Stimulated activated CD8-positive, alpha-beta memory T cell treated with anti-CD3 and anti-CD28 coated beads, Interleukin-7, amount 100 ng/mL, for 4 hours (primary cell): ENCODE measurements at places on chromosomes 12 and 14.

- peak; percentile 50 for DNase-seq
Observed at GRCh38 chr14:105419195-105420091, at the start of gene MTA1. TSS of gene MTA1 (plus strand) at chr14:105419827. CDS start at chr14:105420036, 209 bp downstream.

DNA sequence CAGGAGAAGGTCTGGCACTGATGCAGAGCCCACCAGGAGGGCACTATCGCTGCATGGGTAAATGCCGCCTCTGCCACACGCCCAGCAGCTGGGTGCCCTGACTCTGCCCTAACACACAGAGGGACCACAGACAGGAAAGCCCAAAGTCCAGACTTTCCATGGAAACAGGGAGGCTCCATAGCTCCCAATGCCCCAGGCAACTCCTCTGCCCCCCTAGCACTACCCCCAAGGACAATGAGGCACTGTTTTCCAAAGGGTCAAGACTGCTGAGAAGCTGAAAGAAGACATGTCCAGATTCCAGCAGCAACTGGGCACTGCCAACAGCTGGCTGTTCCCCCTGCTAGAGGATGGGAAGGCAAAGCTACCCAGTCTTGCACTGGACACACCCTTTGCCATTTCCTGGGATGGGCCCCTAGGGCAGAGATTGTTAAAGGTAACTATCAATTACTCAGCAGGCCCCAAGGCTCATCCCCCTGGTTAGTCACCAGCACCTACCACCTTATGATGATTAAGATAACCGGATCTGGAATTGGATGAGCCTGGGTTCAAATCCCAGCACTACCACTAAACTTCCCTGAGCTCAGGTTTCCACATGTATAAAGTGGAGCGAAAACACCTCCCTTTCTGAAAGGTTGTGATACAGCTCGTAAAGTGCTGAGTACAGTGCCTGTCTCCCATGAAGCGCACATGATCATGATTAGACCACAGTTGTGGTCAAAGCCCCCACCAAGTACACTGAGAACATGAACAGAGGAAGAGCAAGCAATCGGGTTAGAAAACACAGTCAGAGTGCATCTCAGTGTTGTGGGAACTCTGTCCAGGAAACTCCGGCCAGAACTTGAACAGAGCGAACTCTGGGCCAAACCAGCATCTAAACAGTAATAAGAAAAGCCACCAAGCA, 3.3 kb downstream of the PXN start:
- no peak for DNase-seq

- DNase-seq, result peak; percentile 21
Observed at GRCh38 chr12:19482551-19483109, 43.3 kb downstream of the AEBP2 start.

GRCh38 chr14:30657606-30658163, 35.6 kb downstream of the SCFD1 start:
- DNase-seq, result no peak

- no peak for DNase-seq
Observed at GRCh38 chr12:111893287-111893686, 51.3 kb downstream of the MAPKAPK5 start.

DNA sequence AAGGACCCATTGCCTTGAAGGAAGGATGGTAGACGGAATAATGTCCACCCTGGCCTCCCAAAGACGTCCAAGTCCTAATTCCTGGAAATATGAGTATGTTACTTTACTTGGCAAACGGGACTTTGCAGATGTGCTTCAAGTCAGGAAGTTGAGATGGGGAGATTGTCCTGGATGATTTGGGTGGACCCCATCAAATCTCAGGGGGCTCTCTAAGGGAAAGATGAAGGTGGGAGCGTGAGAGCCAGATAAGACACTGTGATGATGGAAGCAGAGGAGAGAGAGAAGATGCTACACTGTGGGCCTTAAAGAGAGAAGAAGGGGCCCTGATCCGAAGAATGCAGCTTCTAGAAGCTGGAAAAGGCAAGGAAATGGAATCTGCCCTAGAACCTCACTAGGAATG, 29.6 kb upstream of the LTA4H start:
- no peak for DNase-seq
